ENCODE measurements at places on chromosomes 16 and 17.

- no peak for DNase-seq
These were observed 1.0 kb downstream of the RNF166 start for GRCh38 chr16:88705076-88705684.

DNA sequence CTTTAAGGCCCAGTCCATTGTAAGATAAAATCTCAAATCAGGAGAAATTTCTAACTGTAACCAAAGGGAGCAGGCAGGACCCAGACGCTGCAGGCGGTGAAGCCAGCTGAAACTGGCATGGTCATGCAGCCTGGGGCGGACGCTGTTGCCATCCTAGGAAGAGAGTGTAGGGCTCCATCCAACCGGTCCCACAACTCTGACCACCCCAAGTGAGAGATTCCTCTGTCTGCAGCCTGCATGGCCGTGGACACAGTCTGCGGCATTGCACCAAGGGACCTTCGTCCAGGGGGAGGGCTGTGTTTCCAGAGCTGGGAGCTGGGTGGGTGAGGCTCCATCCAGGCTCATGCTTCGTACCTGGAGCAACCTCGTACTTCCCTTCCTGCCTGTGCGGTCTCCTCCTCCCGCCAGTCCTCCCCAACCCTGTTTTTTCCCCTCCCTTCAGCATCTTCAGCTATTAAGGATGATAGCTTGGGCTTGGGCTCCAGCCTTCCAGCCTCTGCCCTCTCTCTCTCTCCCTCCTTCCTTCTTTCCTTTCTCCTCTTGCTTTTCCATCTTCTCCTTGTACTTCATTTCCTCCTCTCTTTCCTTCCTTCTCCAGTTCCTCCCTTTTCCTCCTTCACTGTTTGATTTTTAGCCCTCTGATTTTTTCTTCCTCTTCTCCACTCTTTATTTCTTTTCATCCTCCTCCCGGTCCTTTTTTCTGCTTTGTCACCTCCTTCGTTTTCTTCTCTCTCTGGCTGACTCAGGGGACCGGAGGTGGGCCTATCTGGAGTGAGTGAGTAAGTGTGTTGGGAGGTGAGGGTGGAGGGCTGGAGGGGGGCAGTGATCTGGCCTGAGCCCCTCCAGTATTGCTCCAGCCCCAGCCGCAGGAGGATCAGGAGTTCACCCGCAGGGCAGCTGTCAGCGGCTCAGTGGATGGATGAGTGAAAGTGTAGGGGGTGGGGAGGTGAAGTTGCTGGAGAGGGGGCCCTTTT lies 17.0 kb upstream of the LHX1 start:
- DNase-seq, result no peak

DNA sequence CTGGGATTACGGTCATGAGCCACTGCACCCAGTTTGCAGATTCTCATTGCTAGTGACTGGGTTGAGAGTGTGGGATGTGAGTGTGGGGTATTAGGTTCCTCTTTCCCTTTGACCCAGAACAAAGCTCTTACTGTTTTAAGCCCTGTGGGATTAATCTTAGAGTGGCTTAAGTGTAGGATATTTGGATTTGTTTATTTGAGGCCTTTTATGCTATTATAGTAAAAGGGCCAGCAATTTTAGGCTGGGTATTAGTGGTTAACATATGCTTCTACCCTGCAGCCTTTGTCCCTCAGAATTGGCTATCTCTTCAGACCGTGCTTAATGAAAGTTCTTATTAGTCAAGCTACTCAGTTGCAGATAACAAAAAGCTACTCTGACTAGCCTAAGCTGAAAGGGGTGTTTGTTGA lies 3.2 kb downstream of the SGF29 start:
- no peak for DNase-seq

- DNase-seq, result no peak
These were observed 2.1 kb upstream of the ZSCAN10 start for GRCh38 chr16:3101018-3101840.

DNA sequence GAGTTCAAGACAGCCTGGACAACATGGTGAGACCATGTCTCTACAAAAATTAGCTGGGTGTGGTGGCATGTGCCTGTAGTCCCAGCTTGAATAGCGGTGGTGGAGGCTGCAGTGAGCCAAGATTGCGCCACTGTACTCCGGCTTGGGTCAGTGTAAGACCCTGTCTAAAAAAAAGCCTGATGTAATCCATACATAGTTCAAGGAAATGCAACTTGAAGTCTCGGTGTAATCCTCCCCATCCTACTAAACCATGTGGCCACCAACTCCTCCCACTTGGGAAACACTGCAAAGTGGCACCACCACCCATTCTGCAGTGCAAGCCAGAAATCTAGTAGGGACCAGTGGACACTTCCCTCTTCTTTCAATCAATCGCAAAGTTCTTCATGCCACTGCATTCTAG lies 5.4 kb upstream of the KPNB1 start:
- no peak for DNase-seq

DNA sequence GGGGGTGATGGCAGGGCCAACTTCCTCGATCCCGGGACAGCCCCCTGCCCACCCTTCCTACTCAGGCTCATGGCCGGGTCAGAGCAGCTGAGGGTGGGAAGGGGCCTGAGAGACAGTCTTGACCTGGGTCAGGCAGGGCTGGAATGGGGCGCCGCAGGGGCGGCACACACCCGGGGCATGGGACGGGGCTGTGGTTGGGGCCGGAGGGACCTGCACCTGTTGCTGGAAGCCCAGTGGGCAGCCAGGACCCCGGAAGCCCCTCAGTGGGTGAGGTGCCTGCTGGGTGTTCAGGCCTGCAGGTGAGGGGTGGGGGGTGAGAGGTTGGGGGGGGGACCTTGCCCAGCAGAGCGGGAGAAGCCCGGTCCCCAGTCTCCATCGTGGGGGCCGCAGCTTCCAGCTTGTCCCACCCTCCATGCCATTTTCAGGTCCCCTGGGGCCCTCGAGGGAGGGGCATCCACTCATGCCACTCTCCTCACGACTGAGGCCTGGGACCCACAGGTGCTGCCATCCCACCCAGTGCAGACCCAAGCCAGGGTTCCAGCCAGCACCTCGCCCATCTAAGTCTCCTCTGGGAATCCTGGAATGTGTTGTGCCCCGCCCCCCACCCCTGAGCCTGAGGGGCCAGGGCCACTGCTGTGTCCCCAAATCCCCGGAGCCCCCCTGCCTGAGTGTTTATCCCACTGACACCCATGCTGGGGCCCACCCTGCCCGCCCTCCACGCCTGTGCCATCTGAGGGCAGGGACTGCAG lies 43.4 kb upstream of the ACSF3 start:
- no peak for DNase-seq

- DNase-seq, result no peak
These were observed 11.2 kb upstream of the HELZ start for GRCh38 chr17:67256075-67256732.

DNA sequence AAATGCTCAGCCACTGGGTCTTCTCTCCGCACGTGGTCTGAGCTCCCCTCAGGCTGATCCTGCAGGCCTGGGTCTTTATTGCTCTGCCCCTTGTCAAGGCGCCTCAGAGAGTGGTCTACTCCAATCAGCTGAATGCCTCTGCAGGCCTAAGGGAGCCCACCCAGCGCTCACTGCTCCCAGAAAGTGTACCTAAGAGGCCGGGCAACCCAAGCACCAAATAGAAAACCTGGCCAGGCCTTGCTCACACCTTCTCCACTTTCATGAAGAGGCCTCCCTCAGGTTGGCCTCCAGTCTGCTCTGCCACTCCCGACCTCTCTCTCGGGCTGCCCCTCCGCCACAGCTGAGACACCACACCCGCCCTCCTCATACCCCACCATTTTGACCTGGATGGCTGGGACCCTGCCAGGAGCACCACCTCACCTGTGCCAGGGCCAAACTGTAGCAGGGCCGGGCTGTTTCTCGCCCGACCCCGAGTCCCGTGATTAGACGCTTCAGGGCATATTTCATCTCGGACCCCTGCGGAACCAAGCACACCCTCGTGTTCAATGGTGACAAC lies 665 bp downstream of the MYBBP1A start:
- no peak for DNase-seq

DNA sequence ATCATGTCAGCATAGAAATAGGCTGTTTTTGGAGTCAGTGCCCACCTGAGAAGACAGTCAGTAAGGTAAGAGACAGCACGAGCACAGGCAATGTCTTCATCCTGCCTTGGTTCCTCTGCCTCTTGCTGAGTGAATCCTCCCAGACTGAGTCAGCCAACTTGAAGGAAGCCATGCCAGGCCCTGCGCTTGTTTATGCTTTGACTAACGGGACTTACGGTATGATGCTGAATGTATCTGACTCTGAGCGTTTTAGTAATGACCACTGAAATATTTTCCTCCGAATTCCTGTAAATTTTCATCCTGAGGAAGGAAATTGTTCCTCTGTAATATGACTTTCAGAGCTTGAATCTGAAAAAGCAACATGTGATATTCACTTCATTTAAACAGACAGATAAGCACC lies 18.0 kb downstream of the C17orf67 start:
- DNase-seq, result no peak

GRCh38 chr17:79664930-79665737 lies 54.3 kb upstream of the RBFOX3 start:
- peak; percentile 78 for DNase-seq

DNA sequence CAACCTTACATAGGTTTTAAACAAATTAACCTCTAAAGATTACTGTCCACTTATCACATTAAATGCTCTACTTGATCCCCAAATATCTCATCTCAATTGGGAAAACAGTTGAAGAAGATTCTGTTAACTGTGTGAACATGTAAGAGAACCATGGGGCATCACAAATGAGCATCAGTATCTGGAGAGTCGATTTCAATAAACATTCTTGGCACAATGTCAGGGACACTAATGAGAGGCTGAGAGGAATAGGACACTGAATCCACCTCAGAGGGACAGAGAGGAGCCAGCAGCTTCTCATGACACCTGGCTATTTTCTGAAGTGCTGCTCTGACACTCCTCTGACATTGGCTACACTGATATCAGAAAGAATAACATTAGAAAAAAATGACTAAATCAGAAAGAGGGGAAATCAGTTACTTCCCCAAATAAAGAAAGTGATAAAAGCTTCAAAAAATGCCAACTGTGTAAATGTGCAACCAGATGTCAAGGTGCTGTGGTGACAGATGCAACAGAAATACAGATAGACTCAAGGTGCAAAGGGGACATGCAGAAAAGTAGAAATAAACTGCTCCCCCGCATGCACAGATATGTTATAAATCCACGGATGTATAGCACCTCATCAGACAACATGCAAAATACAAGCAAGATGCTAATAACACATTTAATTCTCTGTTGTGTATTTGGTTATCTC lies 67.4 kb downstream of the SNX11 start:
- no peak for DNase-seq

DNA sequence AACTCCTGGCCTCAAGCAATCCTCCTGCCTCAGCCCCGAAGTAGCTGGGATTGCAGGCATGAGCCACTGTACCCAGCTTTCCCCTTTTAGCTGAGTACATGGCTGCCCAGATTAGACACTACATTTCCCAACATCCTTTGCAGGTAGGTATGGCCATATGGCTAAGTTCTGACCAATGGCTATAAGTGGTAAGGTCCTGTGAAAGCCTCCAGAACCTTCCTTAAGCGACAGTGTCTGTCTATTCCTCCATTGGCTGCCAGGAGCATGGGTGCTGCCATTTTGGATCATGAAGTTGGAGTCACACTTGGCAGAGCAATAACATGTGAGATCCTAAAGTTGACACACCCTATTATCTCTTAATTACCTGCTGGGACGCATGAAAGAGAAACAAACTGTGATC lies 24.4 kb upstream of the CRHR1 start:
- no peak for DNase-seq

GRCh38 chr17:78346605-78347250 lies 13.1 kb downstream of the SOCS3 start:
- DNase-seq, result no peak

GRCh38 chr16:54579106-54579728 lies 292.6 kb upstream of the IRX3 start:
- no peak for DNase-seq

DNA sequence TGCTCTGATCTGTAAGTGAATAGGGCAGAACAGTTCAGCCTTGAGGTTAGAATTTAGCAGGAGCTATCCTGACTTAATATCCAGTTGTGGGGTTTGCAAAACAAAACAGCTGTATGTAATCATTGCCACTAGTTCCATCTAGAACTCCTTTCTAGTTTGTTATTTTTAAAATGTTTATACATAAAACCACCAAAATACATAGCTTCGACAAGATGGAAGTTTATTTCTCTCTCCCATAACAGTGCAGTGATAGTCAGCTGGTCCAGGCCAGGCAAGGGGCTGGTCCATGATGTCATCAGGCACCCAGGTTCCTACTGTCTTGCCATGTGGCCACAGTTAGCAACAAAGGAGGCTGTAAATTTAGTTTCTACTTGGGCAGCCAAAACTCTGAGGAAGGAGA lies 10.5 kb upstream of the PLK1 start:
- no peak for DNase-seq

DNA sequence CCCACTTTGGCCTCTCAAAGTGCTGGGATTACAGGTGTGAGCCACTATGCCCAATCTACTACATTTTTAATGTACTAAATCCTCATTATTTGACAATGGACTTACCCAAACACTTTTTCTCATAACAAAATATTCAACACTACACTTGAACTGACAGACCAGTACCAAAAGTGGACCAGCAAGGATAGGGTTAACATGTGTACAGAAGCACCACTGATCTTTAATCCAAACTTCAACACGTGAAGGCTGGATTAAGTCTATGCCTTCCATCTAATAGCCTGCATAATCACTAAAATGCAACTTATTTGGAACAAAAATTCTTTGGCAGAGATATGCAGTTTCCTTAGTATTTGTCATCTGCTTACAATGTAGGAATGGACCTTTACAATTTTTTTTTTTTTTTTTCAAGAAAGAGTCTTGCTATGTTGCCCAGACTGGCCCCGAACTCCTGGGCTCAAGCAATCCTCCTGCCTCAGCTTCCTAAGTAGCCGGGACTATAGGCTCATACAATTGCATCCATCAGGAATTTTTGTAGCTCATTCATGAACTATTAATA lies 60.0 kb upstream of the BCAR1 start:
- no peak for DNase-seq

GRCh38 chr17:42188749-42189650 lies 3.7 kb upstream of the HCRT start:
- DNase-seq, result no peak

GRCh38 chr17:27824176-27824715 lies 23.9 kb upstream of the NOS2 start:
- DNase-seq, result no peak

DNA sequence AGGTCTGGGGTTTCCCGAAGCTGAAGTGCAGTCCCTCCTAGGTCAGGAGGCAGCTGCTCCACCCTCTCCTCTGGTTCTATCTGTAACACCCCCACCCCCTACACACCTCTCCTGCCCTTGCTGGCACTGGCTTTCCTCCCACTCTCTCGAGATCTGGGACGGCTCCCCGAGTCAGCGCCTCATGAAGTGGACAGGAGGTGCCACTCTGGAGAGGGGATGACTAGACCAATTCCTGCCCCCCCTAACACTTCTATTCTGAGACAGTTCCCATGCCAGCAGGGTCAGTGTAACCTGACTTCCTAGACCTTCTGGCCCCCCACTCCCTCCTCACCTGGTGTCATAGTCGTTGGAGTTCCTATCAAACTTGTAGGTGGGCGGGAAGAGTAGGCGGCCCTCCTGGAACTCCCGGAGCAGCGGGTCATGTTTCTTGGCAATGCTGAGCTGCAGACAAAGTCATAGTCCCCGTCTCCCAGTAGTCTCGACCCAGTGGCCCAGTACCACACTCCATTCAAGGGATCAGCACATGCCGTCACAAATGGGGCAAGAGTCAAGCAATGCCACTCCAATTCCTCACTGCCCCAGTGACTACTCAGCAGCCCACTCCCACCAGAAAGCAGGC lies 9.7 kb downstream of the INPP5K start:
- no peak for DNase-seq

All from left colon (tissue), 2 donors.